ENCODE measurements at places on chromosomes 12 and 14.
A peak's percentile ranks its signal among the peaks of the same experiment; 100 is the strongest.

- DNase-seq = no peak
Measured at GRCh38 chr12:93336291-93336741, 41.4 kb upstream of the NUDT4 start.

- no peak for DNase-seq
Measured at GRCh38 chr14:27366596-27366995, 768.8 kb upstream of the NOVA1 start.

DNA sequence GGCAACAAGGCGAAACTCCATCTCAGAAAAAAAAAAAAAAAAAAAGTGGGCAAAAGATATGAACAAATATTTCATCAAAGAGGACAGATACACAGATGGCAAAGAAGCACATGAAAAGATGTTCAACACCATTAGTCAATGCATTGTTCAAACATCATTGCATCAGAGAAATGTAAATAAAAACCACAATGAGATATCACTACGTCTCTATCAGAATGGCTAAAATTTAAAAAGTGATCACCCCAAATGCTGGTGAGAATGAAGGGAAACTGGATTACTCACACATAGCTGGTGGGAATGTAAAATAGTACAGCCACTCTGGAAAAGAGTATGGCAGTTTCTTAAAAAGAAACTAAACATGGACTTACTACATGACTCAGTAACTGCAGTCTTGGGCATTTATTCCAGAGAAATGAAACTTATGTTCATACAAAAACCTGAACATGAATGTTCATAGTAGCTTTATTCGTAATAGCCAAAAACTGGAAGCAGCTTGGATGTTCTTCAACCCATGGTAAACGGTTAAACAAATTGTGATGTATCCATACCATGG lies 3.6 kb downstream of the L2HGDH start:
- no peak for DNase-seq

DNA sequence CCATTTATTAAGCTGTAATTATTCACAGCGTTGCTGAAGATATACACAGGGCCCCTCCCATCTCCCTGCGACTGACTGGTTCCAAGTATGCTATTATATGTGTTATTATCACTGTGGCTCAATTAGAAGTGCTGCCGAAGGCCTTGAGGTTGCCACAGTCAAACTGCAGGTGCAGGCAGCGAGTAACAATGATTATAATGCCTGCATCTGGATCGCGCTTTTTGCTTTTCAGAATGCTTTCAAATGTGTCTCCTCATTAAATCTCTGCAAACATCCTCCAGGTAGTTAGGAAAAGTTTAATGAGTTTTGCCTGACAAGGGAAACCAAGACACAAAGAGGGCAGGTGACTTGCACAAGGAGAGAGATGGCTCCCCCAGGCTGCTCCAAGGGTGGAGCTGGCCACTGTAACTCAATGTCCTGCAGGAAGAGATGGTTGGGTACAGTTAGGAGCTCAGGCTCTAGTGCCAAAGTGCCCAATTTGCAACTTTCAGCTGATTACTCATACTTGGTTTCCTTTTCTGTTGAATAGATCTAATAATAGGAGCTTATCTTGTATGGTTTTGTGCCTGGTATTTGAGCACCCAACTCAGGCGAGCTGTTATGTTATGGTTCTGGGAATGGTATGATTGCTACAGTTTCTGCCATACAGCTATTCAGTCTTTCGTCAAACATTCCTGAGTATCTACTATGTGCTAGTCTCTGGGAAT lies 1.7 kb upstream of the SYNE3 start:
- no peak for DNase-seq

DNA sequence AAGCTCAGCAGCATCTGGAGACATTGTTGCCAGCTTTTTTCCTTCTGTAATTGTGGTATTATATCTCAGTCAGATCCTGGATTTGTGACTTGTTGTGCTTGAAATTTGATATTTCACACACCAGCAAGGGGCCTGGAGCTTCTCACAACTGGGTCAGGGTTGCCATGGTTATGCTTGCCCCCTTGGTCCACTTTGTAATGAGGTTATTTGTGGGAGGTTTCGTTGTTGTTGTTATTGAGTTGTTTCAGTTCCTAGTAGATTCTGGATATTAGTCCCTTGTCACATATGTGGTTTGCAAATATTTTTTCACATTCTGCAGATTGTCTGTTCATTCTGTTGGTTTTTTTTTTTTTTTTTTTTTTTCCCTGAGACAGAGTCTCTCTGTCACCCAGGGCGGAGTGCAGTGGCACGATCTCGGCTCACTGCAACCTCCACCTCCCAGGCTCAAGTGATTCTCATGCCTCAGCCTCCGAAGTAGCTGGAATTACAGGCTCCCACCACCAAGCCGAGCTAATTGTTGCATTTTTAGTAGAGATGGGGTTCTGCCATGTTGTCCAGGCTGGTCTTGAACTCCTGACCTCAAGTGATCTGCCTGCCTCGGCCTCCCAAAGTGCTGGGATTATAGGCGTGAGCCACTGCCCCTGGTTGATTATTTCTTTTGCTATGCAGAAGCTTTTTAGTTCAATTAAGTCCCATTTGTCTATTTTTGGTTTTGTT lies 80.6 kb upstream of the ETV6 start:
- no peak for DNase-seq

DNA sequence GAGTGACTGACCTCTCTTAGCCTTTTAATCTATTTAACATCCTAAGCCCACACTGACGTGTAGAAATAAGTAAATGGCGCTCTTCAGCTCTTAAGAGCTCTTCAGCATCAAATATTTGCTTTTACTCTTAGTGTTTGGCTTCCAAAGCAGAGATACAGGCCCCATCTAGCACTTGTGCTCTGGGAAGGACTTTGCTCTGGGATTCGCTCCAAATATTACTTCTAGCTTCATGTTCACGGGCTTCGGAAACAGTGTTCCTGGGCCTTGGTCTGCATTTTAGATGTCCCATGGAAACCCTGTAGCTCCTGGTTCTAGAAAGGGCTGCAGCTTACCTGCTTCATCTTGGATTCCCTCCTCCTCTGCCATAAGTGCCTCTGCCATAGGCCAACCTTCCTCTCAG lies 2.7 kb upstream of the NKX2-8 start:
- no peak for DNase-seq

DNA sequence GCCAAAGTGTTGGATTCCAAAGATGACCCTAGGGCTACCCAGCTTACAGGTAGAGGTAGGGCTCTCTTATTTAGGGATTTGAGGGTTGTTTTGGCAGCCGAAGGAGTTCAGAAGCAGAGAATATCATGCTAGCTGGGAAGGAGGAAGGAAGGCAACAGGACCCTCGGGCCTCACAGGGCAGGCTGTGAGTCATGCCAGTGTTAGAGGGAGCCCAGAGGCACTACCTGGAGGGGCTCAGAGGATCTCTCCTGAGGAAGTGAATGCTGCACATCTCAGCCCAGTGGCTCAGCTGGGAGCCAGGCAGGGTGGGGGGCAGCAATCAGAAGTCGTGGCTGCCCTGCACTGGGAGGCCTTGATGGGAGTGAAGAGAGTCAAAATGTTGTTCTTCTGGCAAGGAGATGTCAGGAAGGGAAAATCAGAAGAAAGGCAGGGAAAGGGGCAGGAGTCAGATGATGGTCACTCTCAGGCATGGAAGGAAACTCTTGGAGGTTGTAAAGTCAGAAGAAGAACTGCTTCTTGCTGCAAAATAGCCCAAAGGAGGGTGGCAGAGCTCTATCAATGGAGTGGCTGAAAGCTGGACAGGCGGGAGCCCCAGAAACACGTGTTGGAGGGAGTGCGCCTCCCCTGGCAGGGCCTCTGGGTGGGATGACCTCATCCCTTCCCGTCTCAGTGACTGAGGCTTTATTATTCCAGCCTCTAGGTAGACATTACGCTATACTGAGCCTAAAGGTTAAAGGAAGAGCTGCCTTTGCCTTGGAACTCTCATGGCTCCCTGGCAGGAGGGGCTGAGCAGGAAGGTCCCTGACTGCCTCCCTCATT lies 141.3 kb downstream of the SMOC1 start:
- DNase-seq = no peak

DNA sequence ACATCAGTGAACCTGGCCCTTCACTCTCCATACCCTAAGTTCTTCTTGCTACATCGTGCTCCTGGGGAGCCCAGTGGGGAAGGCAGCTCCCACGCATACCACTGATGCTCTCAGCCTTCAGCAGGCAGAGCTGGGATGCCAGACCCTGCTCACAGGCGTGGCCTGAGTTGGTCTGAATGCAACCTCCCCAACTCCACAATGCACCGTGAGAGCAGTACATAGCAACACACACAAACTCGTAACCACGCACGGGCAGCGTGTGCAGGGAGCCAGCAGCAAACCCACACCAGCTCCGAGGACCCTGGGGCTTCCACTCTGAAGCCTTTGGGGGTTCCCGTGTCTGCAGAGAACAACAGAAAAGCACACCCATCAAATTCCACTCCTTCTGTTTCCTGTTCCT lies 37.3 kb downstream of the ANO2 start:
- no peak for DNase-seq

- DNase-seq = no peak
Measured at GRCh38 chr14:99522934-99523703, 41.9 kb downstream of the CCNK start.

- no peak for DNase-seq
Measured at GRCh38 chr14:22266142-22266442, 322.9 kb downstream of the DAD1 start.

GRCh38 chr12:13196130-13196921 lies at the start of gene EMP1:
TSS of gene EMP1 (plus strand) at chr12:13196726. CDS start at chr12:13211511, 14,785 bp downstream.
- DNase-seq = peak; percentile 81

- DNase-seq = peak; percentile 24
Measured at GRCh38 chr14:92615451-92615850, 101.9 kb downstream of the RIN3 start.

DNA sequence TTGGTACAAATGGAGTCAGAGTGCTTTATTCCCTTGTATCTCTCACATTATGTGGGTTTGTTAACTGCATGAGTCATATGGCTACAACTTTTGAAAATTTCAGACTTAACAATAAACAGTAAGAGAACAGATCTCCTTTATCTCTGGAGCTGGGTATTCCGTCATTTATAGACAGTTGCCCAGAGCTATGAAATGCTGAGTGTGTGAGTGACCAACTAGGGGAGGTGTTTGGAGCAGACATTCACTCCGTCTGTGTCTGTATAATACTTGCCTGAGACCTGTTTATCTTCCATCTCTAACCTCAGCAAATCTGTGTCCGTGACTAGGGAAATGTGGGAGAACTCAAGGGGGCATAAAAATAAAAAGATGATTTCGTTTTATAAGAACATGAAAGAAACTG lies 279.9 kb upstream of the FAR2 start:
- DNase-seq = no peak

- no peak for DNase-seq
Measured at GRCh38 chr14:52949711-52950409, 990 bp downstream of the FERMT2 start.

DNA sequence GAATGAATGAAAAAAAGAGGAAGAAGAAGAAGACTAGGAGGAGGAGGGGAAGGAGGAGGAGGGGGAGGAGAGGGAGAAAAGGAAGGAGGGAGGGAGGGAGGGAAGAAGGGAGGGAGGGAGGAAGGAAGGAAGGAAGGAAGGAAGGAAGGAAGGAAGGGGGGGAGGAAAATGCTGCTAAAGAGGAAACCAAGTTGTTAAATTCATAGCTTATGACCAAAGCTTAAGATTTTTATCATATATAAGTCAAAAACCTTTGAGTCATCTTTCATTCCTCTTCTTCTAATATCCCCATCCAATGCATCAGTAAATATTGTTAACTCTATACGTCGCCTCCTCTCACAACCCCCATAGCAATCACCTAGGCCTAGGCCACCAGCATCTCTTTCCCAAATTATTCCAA lies 117.3 kb downstream of the SLC2A13 start:
- no peak for DNase-seq

- no peak for DNase-seq
Measured at GRCh38 chr12:43306066-43306465, 245.9 kb downstream of the ADAMTS20 start.

DNA sequence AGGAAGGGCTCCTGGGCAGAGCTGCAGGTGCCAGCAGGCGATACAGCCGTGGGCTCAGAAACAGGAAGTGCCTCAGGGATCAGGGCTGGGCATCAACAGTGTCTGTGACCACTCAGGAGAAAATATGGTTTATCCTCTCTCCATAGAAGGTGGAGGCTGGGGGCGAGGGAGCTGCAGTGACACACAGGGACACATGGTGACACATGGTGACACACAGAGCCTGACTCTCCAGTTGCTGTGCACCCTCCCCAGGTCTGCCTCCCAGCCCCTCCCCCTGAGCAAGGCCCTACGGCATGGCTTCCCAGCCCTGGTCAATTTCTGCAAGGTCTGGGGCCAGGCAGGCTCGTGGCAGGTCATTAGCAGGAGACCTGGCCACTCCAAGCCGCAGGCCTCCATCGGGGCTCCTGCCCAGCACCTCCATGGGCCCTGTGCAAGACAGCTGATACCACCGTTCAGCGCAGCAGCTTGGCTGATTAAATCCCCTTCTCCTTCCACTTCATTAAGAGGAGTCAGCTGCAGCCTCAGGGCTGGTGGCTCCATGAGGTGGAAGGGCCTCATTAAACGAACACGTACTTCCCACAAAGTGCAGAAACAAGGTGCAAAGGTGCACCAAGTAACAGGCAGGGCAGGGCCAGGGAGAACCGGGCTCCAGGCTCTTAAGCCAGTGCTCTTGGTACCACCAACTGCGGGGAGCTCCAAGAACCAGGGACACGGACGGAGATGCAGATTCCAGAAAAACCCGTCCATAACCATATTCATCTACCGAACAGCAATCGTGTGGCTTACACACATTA lies 60.7 kb downstream of the CCNK start:
- no peak for DNase-seq

All from T-helper 2 cell treated with Interferon-gamma antibody and Interleukin-4, amounts not matched to agents 5 μg/mL and 100 μg/mL, for 36 hours (primary cell).